ENCODE measurements at places on chromosomes 1 and 21.
A peak's percentile ranks its signal among the peaks of the same experiment; 100 is the strongest.

- DNase-seq: no peak
Observed at GRCh38 chr21:34992736-34993398, 56.2 kb downstream of the RUNX1 start.

DNA sequence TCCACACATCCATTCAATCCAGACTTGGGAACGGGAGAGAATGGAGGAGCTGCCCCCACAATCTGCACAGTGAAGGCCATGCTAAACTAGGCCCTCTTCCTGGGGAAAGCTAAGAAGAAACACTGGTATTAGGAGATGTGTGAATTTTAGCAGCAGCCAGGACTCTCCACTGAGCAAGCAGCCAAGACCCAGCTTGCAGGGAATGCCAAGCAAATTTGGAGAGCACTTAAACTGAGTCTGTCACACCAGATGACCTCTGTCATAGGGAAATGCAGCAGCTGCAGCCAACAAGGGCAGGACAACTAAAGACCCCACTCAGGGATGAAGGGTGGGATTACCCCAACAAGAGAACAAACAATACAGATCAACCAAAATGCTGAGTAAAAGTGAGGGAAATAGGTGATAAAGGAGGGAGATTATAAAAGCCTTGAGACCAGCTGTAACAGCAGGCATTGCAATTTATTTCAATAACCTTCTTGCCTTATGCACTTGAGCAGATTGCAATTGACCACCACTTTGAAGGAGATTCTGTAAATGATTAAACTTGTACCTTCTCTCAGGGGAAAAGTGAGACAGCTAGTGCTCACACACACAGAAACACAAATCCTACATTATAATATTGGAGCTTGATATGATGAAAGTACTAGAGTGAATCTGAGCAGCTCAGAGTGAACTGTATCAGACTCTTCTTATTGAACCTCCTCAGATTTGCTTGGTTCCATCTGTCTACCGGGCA lies 2.5 kb upstream of the CLCA1 start:
- DNase-seq: no peak

DNA sequence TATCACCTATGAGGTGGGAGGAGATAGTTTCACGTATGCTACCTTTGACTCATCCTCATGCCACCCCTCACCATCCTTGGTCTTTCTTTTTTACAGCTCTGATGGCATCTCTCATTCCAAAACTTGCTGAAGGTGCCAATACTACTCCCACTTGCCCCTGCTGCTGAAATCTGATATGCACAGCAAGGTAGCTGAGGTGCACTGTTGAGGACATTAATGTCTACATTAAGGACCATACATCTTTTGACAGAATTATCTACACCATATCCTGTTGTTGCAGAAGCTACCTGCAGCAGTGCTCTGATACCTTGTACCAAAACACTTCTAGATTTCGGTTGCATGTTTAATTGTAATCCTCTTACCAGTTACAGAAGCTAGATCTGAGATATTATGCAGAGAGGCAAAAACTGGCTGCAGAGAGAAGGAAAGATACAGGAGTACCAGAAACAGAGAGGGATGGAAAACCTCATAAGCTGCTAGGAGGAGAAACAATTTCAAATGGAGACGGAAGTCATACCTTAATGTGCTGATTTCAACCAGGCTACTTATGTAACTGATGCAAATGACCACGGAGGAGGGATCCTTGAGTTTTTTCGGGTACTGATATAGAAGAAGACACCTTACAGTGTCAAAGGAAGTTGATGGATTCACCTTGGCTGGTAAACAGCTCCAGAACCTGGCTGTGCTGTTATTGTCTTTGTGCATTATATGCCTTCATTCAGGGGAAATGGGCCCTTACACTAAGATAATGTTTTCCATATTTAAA lies 19.3 kb upstream of the PTPRC start:
- DNase-seq: no peak

DNA sequence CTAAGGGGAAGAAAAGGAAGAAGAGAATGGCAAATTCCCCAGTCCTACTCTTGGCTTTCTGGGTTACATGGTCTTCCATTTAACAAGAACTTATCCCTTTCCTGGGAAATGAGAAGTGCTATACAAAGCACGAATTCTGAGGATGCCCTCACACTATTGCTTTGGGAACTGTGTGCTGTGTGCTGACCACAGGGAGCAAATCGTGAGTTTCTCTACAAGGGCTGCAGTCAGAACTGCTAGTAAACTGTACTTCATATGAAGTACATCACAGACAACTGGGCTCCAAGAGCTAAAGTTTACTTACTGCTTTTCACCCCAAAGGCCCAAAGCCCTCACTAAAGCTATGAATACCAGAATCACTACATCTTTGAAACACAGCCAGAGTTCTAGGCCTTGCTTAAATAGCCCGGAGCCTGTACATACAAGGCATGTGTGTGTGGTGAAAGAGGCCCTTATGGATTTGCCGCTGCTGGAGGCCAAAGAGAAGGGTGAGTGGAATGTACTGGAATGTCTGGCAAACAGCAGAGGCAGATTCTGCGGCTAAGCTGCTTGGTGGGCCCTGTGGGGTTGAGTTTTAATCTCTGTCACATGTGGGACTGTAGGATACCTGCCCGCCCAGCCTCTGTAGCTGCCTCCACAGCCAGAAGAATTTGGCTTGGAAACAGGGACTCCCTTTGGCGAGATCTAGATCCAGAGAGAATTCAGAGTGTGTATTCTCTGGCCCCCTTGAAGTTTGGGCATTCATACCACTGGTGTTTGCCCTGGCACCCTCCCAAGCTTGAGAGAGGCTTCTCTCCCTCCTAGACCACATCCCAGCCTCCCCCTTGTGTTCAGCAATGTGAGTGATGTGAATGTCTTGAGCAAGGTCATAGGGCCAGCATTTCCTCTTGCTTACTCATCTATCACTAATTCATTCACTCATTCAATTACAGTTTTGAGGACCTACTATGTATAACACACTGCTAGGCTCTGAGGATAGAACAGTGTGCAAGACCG lies 21.9 kb upstream of the TRIM67 start:
- no peak for DNase-seq

DNA sequence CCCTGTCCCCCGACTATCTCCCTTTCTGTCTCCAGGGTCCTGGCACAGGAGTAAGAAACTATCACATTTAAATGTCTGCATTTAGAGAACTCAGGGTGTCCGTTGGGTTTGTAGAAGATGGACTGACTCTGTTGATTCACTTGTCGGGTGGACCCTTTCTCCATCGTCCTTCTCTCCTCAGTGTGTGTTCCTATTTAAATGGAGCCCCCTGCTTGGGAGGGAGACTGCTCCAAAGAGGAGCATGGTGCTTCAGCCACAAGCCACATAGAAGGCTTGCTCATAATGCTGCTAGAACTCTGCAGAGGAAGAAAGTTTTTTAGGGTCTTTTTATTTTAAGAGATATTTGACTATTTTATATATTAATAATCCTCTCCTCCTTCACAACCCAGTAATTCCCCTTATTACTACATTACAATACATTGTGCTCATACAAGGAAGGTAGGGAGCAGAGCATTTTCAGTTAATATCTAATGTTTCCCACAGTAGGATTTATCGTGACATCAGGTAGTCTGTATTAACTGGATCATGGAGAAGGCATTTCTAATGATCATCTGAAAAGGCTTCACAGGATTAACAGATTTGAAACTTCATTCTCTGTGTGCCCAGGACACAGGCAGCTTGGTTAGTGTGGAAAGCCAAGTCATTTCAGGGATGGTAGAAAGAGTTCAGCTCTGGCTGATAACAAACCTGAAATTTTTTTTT lies 13.8 kb downstream of the FGGY start:
- no peak for DNase-seq

GRCh38 chr21:42056996-42057689 lies 14.0 kb upstream of the UMODL1 start:
- peak; percentile 95 for DNase-seq

GRCh38 chr21:23853796-23854379 lies 1753.4 kb downstream of the MRPL39 start:
- peak; percentile 11 for DNase-seq

DNA sequence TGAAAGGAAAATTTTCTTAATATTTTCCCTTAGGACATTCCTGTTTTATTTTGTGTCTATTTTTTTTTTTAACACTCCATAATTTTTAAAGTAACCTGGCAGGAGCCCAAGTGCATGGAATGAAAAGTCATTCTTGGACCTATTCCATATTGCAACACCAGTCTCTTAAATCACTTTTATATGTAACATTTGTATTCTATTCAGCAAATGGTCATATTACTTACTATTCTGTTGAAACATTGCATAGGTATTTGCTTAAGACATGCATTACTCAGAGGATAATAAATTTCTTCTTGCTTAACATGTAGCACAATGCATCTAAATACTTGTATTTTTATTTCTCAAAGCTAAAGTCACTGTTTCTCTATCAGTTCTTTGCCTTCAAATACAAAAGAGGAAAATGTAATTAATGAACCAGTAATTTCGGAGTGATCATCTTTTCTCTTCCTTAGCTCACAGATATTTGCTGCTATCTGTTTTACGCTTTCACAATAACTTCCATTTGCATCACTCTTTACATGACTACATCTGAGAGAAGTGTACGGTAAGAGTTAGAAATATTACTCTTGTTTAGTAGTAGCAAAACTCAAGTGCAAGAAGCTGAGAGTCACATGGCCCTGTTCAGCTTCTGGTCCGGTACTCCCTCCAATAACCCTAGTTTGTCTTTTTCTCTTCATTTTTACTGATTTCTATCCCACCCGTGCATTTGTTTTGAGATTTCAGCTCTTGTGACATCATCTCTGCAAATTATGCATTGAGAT lies 394.8 kb downstream of the USP25 start:
- DNase-seq: no peak
